Stimulated activated CD8-positive, alpha-beta memory T cell treated with anti-CD3 and anti-CD28 coated beads, Interleukin-4, amount 100 ng/mL, for 4 hours (primary cell): ENCODE measurements at places on chromosomes 2 and 18.

- no peak for DNase-seq
Measured at GRCh38 chr2:43100883-43101662, 125.3 kb downstream of the ZFP36L2 start.

DNA sequence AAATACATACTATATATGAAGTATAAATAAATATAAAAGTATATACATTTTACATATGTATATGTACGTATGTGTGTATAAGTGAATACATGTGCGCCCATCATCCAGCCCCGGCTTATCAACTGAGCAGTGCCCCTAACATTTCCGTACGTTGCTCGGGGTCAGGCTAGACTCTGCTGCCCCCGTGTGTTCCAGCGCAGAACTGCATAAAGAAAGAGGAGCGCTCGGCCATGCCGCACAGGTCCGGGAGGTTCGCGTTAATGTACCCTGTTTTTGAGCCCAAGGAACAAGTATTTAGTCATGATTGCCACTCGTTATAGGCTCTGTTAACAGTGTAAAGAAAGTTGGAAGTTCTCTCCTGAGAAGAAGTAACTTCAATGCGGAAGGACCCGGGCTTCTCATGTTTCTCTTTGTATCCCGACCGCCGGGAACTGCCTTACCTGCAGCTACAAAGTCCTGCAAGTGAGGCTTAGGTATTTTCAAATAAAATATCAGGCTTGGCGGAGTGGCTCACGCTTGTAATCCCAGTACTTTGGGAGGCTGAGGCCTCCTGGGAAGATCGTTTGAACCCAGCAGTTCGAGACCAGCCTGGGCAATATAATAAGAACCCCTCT lies 55.7 kb downstream of the CD8B2 start:
- DNase-seq = peak; percentile 61

DNA sequence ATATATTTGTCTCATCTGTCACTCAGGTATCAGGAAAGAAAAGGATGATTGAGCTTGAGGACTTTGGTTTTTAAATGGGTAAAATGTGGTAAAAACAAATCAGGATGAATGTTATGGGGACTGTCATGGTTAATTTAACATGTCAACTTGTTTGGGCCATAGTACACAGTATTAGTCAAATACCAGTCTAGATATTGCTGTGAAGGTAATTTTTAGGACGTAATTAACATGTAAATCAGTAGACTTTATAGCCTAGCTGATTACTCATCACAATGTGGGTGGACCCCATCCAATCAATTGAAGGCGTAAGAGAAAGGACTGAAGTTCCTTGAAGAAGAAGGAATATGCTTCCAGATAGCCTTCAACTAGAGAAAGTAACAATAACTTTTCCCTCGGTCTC lies 275.7 kb upstream of the ZNF804A start:
- no peak for DNase-seq

- DNase-seq = no peak
Measured at GRCh38 chr2:196162586-196163175, 8.7 kb downstream of the STK17B start.

- DNase-seq = no peak
Measured at GRCh38 chr18:32310774-32311173, 120.9 kb downstream of the MEP1B start.

DNA sequence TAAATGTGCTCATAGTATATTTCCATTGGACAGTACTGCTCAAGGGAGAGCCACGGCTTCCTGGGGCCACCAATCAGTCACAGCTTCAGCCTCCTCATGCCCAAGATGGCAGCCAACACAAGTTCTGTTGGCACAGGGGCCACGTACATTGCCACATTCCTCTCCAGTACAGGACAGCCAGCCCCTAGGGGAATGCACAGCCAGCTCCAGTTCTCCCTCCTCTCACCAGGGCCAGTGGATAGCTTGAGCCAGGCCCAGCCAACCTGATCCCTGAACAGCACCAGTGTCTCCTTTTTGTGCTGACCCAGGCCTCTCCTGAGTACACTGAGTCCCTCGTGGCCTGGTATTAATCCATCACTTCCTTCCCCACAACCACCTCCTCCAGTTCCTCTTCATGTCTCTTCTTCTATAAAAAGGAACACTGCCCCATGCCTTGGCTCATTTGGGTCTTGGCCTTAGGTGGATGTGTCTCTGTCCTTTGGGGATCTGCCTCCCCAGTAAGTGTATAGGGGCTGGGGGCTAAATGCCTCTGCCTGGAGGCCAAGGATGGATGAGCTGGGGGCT lies 168.7 kb downstream of the TNS1 start:
- DNase-seq = no peak

GRCh38 chr2:161761160-161761559 lies 136.9 kb downstream of the SLC4A10 start:
- DNase-seq = no peak

DNA sequence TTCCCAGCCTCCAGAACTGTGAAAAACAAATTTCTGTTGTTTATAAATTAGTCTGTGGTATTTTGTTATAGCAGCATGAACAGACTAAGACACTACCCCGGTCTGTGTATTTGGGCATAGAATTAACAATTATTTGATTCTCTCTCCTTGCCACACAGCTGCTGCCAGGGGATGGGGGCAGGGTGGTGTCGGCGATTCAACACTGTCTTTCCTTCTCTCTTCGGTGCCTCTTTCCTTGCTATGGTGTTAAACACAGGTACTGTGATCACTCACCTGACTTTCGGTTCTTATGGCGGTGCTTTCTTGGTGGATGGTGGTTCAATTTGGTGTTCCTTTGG lies 50.8 kb upstream of the CTAGE1 start:
- DNase-seq = no peak

- DNase-seq = no peak
Measured at GRCh38 chr2:27021253-27022049, 11.3 kb upstream of the TMEM214 start.

- no peak for DNase-seq
Measured at GRCh38 chr2:105972927-105973326, 221.2 kb downstream of the UXS1 start.

GRCh38 chr2:236254674-236255073 lies 9.5 kb downstream of the ASB18 start:
- no peak for DNase-seq

- no peak for DNase-seq
Measured at GRCh38 chr2:23291239-23291638, 93.7 kb upstream of the KLHL29 start.

DNA sequence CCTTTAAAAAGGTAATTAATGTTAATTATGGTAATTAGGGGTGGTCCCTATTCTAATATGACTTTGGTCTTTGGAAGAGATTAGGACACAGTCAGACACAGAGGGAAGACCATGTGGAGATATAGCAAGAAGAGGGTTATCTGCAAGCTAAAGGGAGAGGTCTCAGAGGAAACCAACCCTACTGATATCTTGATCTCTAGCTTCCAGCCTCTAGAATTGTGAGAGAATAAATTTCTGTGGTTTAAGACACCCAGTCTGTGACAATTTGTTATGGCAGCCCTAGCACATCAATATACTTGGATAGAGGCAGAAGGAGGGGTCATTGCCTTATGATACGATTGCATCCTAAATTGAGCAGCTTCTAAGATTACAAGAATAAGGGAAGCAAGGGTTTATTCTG lies 21.3 kb upstream of the NT5C1B start:
- no peak for DNase-seq
